ENCODE measurements at places on chromosomes 7 and 10.

DNA sequence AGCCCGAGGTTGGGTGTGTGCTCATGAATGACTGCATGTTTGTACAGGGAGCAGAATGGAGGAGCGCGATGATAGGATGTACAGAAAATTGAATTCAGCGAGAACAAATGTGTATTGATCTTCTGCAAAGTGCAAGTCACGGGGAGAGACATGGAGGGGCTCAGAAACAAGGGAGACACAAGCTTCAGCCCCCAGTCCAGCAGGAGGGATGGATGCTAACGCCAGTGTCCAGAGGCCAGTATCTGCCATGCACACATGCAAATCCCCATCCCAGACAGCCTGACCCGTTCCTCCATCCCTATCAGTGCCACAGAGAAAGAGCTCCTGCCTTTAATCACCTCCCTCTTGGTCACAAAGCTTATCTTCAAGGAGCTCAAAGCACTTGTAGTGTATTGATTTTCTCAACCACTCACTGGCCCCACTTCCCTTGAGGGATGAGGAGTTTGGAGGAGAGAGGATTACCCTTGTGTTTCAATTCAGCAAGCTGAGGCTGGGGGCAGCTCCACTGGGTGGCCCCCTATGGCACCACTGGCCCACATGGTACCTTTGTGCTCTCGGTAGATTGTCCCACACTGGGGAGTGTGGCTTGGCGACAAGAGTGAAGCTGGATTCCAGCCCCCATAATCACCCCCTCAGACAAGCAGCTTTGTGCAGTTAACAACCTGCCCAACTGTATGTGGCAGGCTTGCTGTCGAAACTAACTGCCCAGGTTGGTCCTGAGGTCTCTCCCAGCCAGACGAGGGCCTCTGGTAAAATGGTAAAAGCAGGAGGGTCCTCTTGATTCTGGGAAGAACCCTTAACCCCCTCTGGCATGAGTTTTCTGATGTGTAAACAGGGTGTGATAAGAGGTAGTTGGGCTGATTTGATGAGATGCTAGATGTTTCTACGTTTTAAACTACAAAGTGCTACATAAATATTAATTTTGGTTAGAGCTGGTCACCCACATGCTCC lies 151.6 kb upstream of the UNC5B start:
- no peak for DNase-seq

GRCh38 chr10:6034371-6034770 lies 27.8 kb downstream of the IL2RA start:
- no peak for DNase-seq

DNA sequence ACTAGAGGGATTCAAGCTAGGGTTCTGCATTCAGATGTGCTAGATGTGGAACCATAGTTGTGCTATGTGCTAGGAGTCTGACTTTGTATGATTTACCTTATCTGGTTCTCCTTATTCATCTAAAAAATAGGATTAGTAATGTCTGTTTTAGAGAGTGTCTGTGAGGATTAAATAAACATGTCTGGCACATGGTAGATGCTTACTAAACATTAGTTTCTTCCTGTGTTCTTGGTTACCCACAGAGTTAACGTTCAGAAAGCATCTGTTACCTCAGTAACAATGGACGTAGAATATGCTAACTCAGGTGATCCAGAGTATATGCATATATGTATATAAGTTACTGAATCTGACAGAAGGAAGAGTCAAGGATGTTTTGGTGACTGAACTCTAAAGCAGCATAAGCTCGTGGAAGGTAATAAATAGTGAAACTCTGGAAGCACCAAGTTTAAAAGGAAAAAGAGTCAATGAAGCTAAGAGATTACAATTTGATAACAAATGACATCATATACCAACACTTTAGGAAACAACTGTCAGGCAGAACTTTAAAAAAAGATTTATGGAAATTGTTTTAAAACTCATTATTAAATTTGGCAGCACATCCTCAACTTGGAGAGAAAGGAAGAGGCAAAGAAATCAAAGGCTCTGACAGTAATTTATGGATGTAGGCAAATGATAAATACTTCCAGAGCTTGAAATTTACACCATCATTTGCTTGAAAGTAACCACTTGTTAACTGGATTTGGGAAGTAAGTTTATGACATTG lies 127.0 kb downstream of the CCNY start:
- DNase-seq, result no peak

DNA sequence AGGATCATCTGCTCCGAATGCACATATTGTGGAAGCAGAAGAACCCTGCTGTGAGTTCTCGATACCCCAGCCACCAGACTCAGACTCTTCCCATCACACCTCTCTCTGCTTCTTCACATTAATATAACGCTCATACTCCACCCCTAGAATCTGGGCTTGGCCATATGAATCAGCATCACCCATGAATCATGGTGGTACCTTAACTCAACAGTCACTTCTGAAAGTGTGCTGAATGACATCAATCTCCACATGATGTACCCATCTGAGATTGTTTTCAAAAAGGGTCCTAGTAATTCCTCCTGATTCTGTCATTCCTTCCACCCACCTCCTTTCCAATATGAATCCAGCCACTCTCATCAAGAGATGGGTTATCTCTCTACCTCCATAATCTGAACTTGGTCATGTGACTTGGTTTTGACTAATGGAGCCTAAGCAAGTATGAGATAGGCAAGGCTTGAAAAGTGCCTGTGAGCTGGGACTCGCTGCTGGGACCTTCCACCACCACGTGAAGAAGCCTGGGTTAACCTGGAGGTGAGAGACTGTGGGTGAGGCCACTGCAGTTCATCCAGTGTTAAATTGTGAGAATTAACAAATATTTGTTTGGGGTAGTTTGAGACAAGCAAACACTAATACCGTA lies 15.4 kb downstream of the YWHAG start:
- no peak for DNase-seq

GRCh38 chr7:93298671-93299070 lies 66.5 kb downstream of the VPS50 start:
- no peak for DNase-seq

DNA sequence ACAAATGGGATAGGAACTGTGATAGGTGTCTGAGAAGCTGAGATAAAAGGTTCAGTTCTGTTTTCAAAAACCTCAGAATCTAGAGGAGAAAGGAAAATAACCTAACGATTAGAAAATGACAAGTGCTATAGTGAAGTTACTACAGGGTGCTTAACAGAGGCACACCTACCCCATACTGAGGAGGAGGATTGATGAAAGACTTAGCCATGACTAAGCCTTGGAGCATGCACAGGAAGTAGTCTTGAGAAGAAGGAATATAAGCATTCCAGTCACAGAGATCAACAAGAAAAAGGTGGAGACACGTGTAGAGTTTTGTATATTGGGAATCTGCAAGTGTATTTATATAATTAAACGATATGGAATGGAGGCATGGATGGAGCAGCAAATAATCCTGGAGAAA lies 1225.5 kb upstream of the CELF2 start:
- DNase-seq, result no peak

DNA sequence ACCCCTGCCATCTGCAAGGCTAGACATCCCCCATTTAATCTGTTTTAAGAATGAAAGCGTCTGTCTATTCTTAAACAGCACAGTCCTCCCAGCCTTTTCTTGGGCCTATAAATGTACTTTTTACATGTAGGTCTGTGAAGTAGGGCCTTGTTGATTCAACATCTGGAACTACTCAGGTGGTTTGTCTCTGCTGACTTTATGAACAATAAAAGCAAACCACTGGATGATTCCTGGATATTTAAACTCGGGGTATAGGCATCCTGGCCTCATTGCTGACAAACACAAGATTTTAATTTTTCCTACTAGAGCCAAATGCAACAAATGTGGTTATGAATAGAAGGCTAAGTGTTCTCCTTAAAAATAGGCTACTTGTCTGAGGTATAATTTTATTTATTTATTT lies 198.3 kb downstream of the WDR11 start:
- no peak for DNase-seq

DNA sequence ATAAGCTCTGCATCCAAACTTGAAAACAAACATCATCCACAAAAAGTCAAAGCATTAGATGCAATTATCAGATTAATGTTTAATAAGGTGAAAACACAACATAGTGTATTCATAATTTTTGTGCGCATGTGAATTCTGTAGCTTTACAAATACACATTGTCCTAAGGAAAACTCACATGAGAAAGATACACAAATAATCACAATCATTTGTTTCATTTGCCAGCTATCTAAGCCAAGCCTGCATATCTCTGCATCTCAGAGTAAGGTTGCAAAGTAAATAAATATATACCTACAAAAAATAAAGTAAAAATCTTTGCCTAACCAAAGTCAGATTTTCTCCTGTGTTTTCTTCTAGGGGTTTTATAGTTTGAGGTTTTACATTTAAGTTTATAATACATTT lies 57.4 kb downstream of the ADCY1 start:
- DNase-seq, result no peak

- peak; percentile 58 for DNase-seq
Measured at GRCh38 chr10:72088889-72089575, 681 bp upstream of the SPOCK2 start.

DNA sequence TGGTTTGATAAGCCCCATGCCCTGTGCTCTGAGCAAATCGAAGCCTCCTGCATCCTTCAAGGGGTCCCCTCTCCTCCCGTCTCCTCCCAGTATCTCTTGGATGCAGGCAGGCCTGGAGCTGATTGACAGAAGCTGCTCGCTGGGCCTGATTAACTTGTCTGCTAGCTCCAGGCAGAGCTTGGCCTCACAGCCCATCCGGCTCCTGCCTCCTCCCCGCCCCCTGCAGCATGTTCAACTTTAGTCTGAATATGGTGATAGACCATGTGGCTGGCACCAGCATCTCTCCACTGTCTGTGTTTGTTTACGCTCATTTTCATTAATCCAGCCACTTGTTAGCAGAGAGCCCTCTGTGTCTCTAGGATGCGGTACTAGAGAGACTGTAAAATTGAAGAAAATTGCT lies 432.2 kb downstream of the DPP6 start:
- no peak for DNase-seq

GRCh38 chr7:118312966-118313365 lies 88.5 kb downstream of the ANKRD7 start:
- DNase-seq, result no peak

DNA sequence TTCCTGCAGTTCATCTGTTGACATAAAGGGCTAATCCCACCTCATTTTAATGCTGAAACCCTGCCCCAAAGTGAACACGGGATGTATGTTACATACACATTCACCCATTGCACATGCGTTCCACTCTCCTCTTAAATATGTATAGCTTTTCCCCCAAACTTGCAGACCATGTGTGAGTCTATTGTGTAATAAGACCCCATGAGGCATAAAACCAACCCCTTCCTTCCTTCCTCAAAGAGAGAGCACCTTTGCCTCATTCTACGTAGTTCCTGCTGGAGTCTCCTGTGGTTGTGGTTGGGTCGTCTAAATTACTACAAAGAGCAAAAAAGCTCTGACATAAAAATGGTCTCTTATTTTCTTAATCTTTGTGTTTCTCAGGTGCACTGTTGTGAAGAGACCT lies 345.7 kb upstream of the KLF6 start:
- no peak for DNase-seq
